Cortex of kidney (tissue), 1 donor: ENCODE measurements at places on chromosomes 12 and 14.

DNA sequence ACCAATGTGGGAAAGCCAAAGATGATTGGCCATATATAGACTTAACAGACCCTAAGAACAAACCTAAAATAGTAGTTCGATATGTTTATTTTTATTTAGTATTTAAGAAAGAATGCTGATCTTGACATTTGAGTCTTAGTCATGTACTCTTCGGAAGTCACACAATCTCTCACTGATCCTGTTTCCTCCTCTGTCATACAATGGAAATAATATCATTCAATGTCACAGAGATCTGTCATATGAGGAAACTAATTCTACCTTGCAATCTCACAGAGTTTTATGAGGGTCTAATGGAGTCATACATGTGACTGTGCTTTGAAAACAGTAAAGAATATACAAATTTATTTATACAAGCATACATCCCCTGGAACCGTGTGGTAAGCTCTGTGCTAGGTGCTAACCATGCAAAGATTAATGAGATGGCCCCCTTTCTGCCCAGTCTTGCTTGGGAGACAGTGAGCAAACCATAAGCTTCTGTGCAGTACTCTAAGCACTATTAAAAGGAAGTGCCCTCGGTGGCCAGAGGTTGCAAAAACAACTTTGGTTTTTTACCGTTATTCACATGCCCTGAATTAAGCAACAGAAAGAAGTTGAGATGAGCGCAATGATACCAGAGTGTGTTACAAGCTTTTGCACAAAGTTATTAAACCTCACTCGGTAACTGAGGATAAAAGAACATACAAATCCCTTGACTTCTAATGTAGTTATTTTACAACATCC, 1.7 kb upstream of the LIN7A start:
- DNase-seq: no peak

- no peak for DNase-seq
Measured at GRCh38 chr12:18798535-18799361, 60.8 kb downstream of the CAPZA3 start.

- no peak for DNase-seq
Measured at GRCh38 chr14:95424529-95424928, 91.9 kb downstream of the SYNE3 start.

DNA sequence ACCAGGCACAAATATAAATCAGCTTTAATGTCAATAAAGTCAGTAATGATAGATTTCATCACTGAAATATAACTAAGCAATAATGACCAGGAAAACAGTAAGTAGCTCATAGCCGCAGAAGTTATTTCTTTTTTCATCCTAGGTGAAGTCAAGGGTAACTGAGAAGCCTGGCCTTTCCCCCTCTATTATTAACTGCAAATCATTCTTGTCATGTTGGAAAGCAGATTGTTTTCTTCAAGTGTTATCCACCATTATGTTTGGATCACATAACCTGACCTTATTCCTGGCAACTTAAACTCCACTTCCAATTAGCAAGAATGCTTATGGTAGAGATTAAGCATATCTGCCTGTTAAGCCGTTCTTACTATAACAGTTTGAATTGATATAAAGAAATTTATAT, 603.4 kb upstream of the FOXG1 start:
- DNase-seq: no peak

GRCh38 chr14:66881596-66881995, 307.6 kb upstream of the GARIN2 start:
- no peak for DNase-seq

- no peak for DNase-seq
Measured at GRCh38 chr14:74941676-74942097, 13.7 kb downstream of the PGF start.

DNA sequence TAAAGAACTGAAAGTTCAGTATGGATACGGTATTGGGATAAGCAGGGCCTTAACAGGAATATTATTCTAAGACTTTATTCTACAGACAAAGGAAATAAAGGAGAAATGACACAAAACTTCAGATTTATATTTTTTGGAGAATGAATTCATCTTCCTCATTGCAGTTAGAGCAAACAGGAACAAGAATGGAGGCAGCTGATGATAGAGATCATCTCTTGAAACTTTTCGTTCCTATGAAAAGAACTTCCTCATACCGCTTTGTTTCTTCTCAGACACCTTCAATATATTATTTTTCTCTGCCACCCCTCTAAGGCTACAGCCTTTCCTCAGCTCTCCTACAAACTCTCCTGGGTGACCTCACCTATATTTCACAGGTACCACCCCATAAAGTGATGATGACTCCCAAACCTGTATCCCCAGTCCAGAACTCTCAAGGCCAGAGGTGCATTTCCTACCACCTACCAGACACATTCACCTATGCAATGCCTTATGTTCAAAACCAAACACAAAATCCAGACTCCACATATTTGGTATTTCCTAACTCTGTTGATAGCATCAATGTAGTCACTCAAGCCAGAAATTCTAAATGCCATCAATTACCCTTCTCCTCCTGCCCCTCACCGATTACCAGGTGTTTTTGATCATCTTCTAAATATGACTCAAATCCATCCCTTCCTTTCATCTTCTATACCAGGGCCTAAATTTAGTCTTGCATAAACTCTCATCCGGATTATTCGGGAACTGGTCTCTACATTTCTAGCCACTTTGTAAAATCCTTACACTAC, 7.4 kb downstream of the MAP4K5 start:
- DNase-seq: no peak
